ENCODE measurements at places on chromosomes 5 and 9.
A peak's percentile ranks its signal among the peaks of the same experiment; 100 is the strongest.

DNA sequence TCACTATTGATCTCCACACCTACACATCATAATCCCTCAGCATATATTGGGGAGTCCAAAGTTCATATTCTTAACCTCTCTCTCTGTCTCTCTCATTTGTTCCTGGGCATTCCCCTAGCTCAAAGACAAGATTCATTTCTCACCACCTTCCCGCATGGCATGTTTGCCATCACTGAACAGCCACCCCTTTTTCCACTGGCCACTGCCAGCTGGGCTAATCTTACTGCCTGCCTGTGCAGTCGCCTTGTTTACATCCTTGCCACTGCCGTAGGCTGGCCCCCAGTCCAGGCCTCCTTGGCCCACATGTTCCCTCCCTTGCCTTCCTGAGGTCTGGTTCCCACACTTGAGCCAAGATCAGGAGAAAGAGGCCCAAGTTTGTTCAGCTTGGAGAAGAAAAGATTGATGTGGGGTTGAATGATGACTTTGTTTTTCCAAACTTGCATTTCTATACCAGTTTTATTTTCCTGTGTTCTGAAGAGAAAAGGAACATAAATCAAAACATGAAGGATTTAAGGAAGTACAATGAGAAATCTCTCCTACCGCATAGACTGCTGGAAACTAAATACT, 80.2 kb downstream of the PLAC8L1 start:
- no peak for DNase-seq

GRCh38 chr5:50889790-50890189, 223.4 kb downstream of the PARP8 start:
- DNase-seq, result no peak

DNA sequence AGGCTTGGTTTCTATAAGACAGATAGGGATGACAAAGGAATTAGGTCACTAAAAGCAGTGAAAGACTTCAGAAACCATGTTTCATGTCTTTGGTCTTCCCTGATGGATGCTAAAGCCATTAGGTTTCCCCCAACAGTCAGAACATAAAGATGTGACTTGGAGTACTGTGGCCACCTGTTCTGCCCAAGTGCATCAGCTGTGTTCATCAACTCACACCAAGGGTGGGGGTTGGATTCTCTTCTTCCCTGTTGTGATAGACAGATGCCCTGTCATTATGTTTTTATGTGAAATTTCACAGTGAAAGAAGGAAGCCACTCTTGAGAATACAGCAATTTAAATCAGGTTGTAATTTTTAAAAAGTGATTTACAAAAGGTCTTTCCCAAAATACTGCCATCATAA, 196.8 kb downstream of the SH3GL2 start:
- no peak for DNase-seq

GRCh38 chr9:20294046-20294750, 328.1 kb downstream of the MLLT3 start:
- DNase-seq, result no peak

DNA sequence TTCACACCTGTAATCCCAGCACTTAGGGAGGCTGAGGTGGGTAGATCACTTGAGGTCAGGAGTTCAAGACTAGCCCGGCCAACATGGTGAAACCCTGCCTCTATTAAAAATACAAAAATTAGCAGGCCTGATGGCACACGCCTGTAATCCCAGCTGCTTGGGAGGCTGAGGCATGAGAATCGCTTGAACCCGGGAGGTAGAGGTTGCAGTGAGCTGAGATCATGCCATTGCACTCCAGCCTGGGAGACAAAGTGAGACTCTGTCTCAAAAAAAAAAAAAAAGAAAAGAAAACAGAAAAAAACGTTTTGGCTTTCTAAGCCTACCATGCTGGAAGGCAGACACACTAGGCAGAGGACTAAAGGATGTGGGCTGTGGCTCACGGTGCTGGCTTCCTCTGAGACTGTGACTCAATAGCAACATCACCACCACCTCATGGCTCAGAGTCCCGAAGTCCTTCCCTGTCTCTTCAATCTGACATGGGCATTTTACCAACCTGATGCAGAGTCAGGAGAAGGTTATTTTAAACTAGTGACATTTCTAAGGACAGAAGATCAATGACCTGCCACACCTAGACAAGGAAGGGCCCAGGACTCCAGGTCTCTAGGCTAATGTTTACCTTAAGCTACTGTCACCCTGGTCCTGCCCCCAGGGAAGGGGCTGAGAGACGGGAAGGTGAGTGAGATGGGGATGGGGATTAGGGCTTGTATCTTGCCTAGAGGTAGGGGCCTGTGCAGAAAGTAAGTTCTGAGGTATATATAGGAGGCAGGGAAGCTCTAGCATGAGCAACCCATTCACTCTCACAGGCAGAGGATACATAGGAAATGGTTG, 3.7 kb downstream of the ECSCR start:
- DNase-seq, result peak; percentile 68

- DNase-seq, result no peak
Measured at GRCh38 chr5:169850409-169850808, 129.9 kb downstream of the INSYN2B start.

DNA sequence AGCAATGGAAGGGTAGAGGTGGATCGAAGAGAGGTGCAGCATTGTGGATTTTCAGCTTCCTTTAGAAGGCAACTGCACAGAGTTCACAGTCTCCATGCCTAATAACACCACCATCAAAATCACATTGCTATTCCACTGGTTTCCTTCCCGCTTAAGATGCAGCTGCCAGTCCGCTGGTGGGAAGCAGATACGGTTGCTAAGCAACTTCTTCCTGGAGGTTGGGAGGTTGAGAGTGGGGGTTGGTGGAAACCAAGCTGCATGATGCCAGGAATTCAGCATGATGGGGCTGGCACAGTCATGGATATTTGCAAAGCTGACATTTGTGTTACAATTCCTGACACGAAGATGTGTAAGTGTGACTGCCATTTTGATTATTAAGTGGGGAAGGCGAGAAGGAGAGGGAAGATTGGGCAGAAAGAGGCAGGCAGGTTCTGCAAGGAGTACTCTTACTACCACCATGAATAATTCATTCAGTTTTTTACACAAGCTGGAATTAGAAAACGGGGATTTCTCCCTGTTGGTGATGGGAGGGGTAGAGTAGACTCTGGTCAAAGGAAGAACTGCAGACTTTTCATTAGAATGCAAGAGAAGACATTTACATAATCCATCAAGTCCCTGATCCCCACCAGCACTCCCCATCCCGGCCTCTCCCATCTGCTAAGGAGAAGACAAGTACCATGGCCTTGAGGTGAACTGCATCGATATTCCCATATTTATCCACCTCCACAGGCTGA, 87.5 kb downstream of the GLDC start:
- no peak for DNase-seq

DNA sequence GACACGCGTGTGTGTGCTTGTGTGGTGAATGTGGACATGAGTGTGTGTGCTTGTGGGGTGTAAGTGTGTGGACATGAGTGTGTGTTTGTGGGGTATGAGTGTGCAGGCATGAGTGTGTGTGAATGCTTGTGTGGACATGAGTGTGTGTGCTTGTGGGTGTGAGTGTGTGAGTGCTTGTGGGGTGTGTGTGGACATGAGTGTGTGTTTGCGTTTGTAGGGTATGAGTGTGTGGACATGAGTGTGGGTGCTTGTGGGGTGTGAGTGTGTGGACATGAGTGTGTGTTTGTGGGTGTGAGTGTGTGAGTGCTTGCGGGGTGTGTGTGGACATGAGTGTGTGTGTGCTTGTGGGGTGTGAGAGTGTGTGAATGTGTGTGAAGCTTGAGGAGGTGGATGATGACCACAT, 29.8 kb upstream of the TIFAB start:
- DNase-seq, result no peak

GRCh38 chr5:178231539-178232123, 971 bp downstream of the PHYKPL start:
- peak; percentile 20 for DNase-seq

DNA sequence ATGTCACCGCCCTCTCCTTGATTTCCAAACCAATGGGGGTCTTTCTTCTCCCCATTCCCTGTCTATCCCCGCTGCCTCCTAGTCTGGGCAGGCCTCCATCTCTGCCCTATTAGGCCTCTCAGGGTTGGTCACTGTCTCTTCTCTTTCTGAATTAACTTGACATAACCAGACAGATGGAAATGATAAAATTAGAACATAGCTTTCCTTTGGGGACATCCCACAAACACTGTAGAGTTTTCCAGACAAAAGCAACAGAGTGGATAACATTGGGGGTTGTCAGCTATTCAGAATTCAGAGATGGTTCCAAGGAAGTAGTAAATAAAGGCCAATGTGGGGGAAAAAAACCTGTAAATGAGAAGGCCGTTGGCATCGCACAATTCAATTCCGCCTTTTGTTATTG, 24.7 kb downstream of the LHX6 start:
- no peak for DNase-seq

DNA sequence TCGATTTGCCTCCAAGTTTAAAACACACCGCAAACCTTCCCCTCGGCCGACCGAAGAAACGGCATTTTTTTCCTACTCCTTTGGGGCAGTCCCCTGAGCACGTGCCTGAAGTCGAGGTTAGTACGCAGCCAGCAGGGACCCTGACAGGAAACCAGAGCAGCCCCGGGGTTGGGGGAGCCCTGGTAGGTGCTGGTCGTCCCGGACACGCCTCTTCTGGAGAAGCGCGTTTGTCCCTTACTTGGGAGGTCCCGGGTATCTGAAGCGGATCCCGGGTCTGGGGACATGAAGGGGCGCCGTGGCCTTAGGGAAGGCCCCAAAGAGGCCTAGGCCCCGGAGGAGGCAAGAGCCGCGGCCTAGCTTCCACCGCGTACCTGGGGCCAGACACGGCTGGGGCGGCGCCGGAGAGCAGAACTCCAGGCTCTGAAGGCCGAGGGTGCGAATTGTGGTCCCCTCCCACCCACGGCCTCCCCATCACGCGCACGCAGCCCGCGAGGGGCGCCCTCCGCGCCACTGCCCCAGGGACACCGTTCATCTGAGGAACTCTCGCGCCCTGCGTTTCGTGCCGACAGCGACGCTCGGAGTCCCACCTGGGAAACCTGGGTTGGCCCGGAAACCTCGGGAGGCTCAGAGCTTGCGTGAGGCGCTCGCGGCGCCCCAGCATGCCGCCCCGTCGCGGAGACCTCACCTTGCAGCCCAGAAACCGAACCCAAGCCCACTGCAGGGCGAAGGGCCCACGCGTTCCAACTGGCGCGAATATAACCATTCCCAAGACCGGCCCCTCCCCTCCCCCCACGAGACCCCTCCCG, 10.4 kb downstream of the OTP start:
- no peak for DNase-seq

GRCh38 chr5:179827680-179828079, 7.0 kb downstream of the SQSTM1 start:
- peak; percentile 63 for DNase-seq

DNA sequence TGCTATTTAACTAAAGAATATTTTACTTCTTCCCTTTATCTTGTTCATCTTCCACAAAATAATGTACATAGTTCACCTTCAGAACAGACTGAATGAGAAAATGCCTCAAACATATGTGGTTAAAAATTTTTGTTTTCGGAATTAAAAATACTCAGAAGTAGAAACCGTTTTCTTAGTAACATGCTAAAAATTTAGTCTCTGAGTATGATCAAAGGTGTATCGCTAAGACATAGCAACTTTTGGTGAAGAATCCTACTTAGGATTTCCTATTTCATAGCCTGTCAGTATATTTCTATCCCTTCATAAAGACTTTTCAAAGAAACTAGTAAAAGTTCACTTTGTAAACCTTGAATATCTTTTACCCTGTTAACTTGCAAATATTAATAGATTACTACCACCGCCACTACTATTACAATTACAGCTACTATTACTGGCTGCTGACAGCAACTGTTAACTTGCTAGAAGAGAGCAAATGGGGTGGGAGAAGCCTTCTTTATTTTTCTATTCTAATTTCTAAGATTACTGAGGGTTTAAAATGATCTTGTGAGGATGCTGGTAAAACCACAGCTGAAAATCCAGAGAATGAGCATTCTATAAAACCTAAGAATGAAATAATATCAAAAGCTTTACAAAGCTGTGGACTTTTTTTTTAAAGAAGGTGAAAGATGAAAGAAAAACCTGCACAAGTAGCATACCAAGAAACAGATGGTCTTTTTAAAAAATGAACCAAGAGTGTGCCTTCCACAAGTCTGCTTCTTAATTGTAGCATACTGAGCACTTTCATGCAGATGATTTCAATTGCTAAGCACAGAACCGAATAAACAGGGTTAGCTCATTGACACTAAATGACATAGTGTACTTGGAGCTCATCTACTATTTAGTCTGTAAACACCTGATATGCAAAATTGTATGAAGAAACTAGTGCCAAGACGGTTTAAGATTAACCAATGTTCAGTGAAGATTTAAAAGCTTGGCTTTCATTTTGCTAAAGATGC, 246.3 kb upstream of the EFNA5 start:
- DNase-seq, result no peak

- DNase-seq, result no peak
Measured at GRCh38 chr5:43412156-43412555, at the start of gene CCL28. Gene CCL28 (minus strand): TSS chr5:43412391. CDS start chr5:43412316, 75 bp downstream.

DNA sequence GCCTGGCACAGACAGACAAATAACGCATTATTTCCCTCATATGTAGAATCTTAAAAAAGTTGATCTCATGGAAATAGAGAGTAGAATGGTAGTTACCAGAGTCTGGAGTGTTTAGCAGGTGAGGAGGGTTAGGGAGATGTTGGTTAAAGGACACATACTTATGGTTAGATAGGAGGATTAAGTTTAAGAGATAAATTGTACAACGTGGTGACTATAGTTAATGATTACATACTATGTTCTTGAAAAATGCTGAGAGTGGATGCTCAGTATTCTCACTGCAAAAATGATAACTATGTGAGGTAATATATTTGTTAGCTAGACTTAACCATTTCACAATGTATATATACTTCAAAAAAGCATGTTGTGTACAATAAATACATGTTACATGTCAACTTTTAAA, 38.0 kb downstream of the CERT1 start:
- DNase-seq, result no peak

DNA sequence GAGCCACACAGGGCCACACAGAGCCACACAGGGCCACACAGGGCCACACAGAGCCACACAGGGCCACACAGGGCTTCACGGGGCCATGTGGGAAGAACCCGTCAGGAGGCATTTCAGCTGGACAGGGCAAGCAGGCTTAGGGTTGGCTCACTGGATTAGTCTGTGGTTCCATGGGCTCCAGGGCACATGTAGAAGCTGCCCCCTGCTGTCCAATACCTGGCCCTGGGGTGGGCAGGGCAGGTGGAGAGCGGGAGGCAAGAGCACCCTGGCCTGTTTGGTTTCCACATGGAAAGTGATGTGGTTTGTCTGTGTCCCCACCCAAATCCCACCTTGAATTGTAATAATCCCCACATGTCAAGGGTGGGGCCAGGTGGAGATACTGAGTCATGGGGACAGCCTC, 16.4 kb upstream of the LPCAT1 start:
- DNase-seq, result no peak

DNA sequence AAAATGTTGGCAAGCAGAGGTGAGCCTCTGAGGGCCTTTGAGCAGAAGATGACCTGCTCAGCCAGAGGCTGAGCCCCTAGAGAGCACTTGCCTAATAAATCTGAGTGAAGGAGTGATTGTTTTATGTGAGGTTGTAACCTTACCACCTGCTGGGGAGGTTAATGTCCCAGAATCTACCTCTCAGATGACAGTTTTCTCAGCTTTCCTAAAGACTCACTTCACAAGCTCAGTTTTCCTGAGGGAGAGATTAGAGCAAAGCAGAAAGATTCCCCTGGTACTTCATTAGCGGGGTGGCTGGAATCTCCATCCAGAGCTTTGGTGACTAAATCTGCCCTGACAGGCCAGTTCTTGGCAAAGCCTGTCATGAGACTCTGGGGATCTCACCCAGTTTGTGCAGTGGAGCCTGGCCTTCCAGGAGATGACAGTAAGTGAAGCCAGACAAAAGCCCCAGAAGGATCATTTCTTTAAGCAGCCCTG, 48.8 kb upstream of the GALNT10 start:
- no peak for DNase-seq

Data from hematopoietic multipotent progenitor cell treated with erythropoietin and hydrocortisone succinate and interleukin-3 and kit ligand, for 6 days (in vitro differentiated cells).